ENCODE measurements at places on chromosomes 1 and 21.

DNA sequence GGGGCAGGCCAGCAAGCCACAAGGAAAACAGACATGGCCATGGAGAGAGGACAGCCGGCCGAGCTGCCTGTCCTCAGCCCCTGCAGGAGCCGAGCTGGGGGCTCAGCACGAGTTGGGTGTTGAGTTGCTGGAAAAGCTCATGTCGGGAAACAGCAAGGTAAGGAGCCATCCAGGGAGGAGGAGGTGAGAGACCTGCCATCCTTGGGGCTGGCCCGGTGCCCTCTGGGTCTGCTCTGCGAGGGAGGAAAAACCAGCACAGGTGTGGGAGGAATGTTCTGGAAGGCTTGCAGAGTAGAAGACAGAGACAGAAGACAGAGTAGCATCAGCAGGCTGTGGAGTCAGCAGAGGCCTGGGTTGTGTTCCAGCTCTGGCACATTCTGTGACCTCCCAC is 548.8 kb downstream of the PTPRU start:
- no peak for DNase-seq

- DNase-seq, result peak; percentile 82
Measured at GRCh38 chr21:43921979-43922945, 57.2 kb downstream of the AGPAT3 start.

DNA sequence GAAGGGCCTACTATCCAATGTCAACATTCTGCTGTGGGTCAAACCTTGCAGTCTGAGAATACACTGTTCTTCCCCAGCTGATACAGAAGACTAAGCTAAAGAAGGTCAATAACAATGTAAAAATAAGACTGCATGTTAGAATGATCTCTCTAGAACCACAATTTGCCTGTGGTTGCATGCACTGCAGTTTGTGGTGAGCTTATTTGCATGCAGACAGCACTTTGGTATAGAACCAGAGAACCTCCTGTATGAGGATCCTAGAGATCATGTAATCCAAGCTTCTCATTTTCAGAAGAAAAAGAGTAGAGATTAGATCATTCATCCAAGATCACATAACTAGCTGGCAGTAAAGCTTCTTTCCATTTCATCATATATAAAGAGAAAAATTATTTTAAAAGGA is 15.8 kb downstream of the SYNJ1 start:
- no peak for DNase-seq

DNA sequence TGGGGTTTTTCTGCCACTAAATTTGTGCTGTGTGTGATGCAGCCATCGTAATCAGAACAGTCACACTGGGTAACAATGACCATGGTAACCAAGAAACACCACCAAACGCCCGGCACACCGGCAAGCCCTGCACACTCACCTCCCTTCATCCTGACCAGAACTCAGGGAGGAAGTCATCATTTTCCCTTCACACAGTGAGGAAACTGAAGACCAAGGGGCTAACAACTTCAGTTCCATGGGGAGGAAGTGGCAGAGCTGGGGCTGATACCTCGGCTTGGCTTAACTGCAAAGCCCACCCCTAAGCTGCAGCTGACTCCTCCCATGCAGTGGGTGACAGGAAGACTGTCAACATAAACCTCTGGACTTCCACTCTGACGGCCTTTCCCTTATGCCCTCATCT is 69.3 kb upstream of the BCAR3 start:
- DNase-seq, result no peak

DNA sequence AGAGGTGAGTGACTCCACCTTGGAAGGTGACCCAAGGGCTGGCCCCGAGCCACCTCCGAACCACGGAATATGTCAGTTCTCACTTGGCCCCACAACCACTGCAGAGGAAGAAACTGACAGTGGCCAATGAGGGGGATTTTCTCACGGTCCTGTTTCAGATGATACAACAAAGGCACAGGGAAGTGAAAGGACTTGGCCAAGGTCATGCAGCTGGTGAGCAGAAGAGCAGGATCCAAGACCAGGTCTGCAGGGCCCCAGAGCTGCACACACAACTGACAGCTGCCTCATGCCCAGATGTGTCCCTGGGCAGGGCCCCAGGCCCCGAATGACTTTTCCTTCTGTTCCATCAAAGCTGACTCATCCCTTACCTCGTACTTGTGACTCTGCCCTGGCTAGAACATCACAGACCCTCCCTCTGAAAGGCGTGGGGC is 25.8 kb upstream of the EVA1B start:
- no peak for DNase-seq
